ENCODE measurements at places on chromosomes 4 and X.

DNA sequence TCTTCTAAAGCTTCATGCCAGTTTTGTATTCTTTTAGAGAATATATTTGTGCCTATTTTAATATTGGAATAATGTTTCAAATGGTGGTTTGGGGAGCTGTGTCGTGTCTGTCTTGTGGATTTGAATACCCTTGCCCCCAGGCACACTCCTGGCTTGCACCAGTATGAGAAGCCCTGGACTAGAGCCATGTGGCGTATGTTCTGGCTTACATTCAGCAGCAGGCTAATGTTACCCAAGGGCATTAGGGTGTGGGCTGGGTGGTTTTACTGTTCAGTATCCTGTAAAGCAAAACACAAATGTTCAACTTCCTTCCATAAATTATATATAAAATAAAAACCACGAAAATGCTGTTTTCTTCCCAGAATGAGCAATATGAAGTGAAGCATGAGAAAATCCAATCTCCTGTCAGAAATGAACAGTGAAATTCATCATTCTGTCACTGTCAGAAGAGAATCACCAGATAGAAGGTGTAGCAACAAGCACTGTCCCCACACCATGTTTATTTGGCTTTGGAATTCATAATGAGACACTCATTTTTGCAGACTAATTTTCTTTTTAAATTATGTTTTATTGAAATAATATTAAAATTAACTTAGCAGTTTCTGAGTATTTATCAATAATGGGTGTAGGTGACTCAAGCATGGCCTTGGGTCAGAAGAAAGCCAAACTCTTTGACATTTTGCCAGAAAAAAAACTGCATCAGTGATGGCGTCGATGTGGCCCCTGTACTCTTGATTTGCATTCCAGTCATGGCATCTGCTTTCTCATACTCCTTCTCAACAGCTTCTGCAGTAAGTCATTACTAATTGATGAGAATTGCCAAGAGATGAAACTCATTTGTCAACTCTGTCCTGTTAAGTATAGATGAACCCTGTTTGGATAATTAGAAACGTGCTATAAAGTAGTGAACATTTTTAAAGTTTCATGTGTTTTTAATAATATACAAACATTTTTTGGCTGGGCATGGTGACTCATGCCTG, 43.8 kb downstream of the WWC2 start:
- DNase-seq = peak; percentile 86

DNA sequence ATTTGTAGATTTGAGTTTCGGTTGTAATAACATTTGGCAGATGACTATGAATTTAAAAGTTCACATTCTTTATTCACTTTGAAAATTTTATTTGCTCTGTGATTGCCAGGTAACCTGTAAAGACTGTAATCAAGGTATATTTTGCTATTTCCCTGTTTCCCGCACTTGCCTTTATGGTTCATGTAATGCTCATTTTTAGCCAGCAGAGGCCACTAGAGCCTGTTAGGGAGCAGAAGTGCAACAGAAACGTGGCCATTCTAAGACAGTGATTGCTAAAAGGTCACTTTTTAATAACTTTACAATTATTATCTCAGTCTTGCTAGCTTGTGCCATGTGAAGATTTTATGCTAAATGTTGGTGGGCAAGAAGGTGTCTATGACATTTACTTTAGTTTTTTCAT, 12.4 kb downstream of the YIPF6 start:
- DNase-seq = no peak

DNA sequence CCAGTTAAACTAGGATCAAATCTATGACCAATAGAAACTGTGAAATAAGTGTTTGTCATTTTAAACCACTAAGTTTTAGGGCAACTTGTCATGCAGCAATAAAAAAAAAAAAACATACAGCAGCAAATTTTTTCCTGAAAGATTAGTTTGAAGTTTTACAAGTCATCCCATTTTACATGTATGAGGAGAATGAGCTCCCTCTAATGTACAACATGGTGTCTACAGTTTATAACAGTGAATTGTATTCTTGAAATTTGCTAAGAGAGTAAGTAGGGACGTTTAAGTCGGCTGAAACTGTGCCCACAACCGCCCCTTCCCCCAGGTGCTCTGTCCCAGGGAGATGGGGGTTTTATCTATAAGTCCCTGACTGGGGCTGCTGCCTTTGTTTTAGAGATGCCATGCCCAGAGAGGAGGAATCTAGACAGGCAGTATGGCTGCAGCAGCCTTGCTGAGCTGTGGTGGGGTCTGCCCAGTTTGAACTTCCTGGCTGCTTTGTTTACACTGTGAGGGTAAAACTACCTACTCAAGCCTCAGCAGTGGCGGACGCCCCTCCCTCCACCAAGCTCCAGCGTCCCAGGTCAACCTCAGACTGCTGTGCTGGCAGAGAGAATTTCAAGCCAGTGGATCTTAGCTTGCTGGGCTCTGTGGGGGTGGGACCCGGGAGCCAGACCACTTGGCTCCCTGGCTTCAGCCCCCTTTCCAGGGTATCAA, 499.3 kb upstream of the CT83 start:
- no peak for DNase-seq

GRCh38 chr4:128803783-128804182, 5.7 kb upstream of the JADE1 start:
- no peak for DNase-seq
